ENCODE measurements at places on chromosomes 16 and 17.

GRCh38 chr17:41959336-41960095 lies 7.1 kb upstream of the CNP start:
- no peak for DNase-seq

DNA sequence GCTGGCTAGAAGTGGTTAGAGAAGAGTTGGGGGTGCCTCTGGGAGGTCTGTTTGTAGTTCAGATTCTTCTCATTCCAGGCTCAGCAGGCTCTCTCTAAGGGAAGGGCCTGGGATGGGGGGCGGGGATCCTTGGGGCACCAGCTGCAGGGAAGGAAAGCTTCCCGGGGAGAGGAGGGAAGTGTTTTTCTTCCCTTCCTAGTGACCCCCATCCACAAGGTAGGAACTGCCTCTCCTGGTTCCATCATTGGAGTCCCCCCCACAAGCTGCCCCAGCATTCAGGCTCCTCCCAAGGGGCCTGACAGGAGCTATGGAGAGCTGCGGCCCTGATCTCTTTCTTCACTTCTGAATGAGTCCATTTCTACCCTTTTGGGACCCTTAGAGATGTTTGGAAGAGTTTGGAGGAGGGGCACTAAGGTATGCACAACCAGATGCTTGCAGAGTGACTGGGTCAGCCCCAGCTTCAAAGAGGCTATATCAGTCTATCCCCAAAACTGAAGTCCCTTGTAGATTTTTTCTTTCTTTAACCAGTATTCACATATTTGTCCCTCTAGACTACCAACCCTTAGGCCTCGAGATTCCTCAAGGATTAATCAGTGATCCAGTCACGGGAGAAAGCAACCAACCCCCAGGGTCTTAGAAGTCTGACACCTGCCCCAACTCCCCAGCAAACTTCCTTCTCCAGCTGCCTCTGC lies 13.9 kb upstream of the FZD2 start:
- DNase-seq: no peak

DNA sequence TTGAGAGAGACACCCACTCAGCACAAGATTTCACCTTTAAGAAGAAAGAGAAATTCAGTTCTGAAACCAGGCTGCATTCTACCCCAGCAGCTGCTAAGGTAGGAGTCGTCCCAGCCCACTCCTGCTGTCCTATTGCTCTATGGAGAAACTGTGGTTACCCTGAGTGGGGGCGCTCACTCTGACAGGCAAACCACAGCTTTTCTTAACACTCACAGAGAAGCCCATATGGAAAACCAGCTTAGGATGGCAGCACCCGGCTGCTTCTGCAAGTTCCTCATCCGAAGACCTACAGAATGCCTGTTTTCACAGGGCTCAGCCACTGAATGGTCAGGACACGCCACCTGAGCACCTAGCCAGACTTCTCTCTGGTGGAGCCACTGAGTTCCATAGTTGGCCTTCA lies 7.5 kb downstream of the ATP5PD start:
- DNase-seq: no peak

DNA sequence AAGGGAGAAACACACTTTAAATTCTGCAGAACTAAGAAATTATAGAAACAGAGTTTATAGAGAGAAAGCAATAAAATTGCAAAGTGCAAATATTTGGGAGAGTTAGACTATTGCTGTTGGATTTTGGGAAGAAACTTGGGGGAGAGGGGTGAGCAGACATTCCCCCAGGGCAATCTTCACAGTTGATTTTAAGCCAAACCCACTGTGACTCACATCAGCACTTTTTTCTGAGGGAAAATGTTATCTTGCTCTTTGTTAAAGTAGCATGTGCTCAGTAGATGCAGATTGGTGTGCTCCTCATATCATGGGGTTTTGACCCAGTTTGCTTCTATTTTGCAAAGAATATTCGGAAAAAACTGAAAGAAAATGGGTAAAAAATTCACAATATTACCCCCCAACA lies 367.6 kb downstream of the CDH11 start:
- DNase-seq: no peak

DNA sequence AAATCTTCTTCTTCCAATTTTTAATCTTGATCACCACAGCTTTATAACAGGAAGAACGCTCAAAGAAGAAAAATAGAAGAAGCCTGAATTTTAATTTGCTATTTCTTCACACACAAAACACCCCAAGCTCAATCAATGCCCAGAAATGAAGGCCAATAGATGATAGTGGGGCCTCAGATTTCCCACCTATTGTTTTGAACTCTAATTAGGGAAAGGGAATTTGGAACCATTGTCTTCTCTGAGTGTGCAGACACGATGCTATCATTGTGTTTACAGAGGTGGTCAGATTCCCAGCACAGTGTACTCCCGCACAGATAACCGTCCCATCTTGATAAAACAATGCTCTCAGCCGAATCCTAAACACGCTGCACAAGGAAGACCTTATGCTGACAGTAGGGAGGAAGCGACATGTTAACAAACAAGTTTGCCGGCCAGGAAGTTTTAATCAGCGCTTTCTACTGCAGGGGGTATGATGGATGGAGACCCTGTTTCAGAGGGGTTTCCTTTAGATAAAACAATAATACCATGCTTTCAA lies 684.7 kb downstream of the MAF start:
- DNase-seq: no peak

GRCh38 chr17:542943-543342 lies 171.7 kb downstream of the VPS53 start:
- no peak for DNase-seq

- no peak for DNase-seq
These were observed 8.0 kb upstream of the KCNG4 start for GRCh38 chr16:84247844-84248243.

DNA sequence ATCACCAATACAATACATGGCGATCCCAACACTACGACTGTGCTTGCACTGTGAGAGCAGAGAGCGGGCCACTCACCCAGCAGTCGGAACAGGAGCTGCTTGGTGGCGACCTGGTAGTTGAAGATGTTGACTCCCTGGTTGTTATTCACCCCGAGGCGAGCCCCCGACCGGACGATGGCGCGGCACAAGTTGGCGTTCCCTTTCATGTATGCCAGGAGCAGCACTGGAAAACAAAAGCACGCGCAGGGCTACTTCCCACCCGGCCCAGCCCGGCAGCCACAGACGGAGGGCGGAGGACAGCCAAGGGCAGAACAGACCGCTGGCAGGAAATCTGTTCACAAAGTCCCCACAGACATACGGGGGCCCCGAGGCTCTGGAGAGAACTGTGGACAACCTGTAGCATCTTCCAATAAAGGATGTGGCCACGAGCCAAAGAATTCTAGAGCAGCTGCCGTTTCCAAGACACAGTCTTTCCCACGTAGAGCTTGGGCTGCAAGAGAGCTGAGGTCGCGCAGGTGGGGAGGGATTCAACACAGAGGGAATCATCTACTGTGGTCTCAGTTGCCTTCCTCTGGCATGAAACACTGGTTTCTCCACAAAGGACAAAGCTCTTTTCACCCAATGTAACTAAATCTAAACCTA lies 27.8 kb downstream of the CYB5D2 start:
- no peak for DNase-seq

DNA sequence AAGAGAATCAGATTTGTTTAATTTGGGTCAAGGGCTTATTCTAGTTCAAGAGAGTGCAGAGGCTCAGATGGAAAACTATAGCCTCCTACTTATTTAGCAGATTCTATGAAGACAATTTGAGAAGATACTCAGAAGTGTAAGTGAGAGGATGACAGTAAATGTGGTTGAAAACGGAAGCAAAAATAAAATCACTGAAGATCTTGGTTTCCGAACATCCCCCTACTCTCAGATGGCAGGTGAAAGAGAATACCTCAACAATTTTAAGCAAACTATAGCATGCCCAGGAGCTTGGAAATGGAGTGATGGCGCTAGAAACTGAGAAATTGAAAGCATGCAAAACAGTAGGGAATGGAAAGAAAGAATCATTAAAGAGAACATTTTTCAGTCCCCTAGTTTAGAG lies 705.5 kb upstream of the CDH8 start:
- no peak for DNase-seq

DNA sequence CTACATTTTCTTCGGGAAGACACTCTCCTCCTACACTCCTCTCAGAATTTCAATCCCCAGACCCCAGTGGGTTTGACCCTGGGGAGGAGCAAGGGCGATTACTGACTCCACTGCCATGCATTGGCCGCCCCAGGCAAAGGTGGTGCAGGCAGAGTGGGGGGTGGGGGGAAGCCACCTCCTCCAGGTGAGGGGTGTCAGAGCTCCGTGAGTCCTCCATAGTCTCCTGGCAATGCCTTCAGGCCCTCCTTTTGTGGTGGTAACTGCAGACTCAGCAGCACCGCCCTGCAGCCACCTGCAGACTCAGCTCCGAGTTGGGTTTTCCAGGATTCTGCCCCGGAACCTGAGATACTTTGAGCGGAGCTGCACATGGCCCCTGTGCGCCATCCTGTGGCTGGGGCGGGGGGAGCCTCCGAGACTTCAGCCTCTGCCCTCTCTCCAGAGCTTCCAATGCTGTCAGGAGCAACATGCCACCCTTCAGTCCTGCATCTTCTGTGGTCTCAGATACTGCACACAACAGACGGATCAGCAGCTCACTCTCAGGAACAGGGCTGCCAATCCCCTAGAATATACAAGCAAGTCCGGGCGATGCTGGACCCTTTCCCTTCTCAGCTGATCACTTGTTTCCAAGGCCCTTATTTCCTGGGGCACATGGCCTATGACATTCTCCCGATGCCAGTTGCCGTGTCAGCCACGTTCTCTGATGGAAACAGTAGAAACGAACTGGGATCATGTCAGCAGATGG lies 2.4 kb upstream of the SLC47A2 start:
- no peak for DNase-seq

DNA sequence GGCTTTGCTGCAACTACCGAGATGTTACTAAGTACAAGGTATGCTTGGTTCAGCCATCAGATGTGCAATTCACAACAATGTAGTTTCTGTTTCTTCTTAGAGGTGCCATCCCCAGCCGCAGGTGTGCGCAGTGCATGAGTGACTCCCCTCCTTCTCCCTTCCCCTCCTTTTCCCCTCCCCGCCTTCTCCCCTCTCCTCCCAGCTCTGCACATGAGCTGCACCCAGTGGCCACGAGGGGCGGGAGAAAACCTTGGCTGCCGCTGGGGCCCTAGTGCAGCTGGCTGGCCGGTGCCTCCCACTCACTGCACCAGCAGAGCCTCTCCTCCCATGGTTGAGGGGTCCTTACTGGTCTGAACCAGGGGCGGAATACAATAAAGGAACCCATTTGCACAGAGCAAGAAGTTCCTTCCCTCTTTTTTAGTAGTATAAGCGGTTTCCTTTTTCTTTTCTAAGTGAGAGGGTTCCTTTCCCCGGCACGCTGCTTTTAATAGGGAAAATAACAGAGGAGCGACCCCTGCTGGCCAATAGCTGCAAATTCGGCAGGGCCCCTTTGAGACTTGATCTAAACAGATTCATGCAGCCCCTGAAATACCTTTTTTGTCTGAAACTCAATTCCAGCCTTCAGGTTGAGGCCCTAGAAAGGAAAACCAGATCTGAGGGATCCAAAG lies 7.8 kb upstream of the CCL15 start:
- no peak for DNase-seq

DNA sequence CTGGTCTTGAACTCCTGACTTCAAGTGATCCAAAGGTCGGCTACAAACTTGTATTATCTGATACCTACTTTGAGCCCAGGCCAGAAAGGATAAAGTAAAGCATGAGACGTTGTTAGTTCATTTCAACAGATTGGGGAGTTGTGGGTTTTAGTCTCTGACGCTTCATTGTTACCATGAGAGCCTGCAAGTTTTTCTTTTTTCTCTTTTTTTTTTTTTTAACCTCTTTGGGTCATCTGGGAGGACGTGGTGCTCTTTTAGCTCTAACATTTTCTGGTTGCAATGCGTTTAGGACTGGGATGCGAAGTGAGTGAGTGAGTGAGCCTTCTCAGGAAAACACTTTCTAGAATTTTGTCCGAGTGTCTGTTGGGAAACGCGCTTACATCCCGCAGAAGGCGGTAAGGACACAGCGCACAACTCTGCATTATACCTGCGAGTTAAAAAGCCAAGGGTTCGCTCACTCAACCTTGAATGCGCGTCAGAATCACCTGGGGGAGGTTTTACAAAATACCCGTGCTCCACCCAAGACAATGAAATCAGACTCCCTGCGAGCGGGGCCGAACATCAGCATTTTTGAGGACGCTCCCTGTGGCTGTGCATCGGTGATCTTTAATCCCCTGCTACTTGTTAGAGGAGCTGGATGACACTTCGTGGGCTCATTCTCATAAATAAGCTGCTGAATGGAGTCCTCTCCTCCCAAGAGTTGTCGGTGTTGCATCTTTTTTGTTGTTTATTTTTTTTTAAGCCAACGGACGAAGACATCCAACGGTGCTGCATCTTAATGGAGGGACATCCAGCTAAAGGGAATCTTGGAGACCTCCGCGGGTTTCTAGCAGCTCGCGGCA lies 629 bp upstream of the RNF135 start:
- no peak for DNase-seq

DNA sequence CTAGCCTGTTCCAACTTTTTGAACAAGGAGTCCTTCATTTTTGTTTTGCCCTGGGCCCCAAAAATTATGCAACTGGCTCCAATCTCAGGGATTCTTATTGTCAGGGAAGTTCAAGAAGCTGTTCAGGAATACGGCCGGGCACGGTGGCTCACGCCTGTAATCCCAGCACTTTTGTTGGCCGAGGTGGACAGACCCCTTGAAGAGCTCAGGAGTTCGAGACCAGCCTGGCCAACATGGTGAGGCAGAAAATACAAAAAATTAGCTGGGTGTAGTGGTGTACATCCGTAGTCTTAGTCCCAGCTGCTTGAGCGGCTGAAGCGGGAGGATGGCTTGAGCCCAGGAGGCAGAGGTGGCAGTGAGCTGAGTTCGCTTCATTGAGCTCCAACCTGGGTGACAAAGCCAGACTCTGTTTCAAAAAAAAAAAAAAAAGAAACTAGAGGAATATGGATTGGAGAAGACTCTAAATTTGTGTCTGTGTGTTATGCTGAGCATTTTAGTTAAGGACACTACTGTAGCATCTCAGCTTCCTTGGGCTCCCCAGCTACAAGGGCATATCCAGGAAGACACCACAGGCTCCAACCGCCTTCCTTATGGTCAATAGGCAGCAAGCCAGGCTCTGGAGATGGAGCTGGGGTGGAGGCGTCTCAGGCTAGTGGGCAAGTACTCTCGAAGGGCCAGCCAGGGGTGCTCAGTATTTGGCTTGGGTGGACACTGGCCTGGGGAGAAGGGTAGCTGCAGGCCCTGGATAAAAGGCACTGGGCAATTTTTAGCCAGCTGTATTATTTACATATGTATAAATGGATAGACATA lies 56.8 kb upstream of the CREBBP start:
- DNase-seq: no peak

DNA sequence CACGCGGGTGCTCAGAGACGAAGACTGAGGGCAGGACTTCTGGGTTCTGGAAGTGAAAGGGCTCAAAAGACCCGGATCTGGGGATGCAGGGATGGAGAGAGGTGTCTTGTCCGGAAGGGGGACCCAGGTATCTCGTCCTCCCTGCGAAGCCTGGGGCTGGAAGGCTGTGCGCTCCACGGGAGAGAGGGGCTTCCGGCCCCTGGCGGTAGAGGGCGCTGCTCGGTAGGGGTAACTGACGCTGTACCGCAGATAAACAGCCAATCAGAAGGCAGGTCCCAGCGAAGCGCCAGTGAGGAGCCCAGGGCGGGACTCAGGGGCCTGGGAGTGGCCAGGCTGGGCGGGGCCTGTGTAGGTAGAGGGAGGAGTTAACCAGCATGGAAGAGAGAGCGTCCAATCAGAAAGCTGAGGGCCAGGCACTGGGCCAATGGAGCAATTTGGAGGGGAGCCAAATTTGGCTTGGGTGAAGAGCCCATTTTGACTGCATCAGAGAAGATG lies 804 bp downstream of the TGFB1I1 start:
- no peak for DNase-seq

Data from cortex of kidney (tissue), 1 donor.